ENCODE measurements at places on chromosomes 1 and 21.

GRCh38 chr1:229665912-229666558 lies 40.0 kb downstream of the URB2 start:
- DNase-seq: no peak

- DNase-seq: no peak
These were observed 173.2 kb downstream of the COP1 start for GRCh38 chr1:176033881-176034280.

DNA sequence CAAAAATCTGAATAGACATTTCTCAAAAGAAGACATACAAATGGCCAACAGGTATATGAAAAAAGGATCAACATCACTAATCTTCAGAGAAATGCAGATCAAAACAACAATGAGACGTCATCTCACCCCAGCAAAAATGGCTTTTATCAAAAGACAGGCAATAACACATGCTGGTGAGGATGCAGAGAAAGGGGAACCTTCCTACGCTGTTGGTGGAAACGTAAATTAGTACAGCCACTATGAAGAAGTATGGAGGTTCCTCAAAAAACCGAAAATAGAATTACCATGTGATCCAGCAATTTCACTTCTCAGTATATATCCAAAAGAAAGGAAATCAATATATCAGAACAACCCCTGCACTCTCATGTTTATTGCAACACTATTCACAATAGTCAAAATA lies 65.1 kb upstream of the ATP1B1 start:
- no peak for DNase-seq

- no peak for DNase-seq
These were observed 9.8 kb downstream of the PLA2G5 start for GRCh38 chr1:20079661-20080305.

DNA sequence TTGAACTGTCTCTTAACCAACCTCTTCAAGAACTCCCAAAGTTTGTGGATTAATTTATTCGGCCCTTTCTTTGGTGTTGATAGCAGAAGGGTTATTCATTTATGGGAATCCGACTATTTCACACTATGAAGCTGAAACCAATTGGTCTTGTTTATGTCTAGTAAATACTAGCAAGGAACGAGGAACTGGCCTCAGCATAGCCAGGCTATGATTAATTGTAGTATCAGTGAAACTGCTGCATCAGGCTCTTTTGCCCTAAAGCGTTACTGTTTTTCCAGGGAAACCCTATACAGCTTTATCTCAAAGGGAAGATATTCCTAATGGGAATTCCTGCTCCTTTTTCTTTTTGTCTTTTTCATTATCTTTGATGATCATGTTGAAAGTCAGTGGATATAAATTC lies 35.1 kb downstream of the CLEC20A start:
- DNase-seq: no peak

- DNase-seq: no peak
These were observed 318 bp downstream of the ALDH4A1 start for GRCh38 chr1:18901952-18902522.
